ENCODE measurements at places on chromosomes 6 and 20. TPM values are rescaled to one million over a fixed set of nuclear protein-coding genes. Genes with fewer than 3 reads are reported as not detected.

DNA sequence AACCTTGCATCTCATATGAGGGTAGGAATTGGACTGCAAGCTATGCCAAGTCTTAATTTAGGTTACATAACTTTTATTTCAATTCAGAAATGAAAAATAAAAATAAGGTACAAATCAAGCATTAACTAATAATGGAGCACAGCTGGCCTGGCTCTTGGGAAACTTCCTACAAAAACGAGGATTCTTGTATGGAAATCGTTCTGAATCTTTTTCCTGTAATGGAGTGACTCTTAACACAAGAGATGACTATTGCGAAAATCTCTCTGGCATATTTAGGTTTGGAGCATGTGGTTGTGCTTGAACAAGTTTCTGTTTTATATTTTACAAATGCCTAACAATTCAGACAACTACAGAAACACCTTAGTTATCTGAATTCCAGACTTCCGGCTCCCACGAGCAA lies 34.0 kb upstream of the PI16 start:
- H3K27me3 ChIP-seq, result no peaks in the 10 kb centered on the region
- no peak for DNase-seq
- peaks cover 38% of the 10 kb centered on the region for H3K36me3 ChIP-seq
- H3K4me3 ChIP-seq, result no peak overlapping the region
- H3K4me1 ChIP-seq, result peaks cover 33% of the 10 kb centered on the region

GRCh38 chr20:16129411-16129810 lies 443.8 kb downstream of the KIF16B start:
- no peaks in the 10 kb centered on the region for H3K4me1 ChIP-seq
- no peaks in the 10 kb centered on the region for H3K27me3 ChIP-seq
- H3K4me3 ChIP-seq, result no peak overlapping the region
- H3K36me3 ChIP-seq, result no peaks in the 10 kb centered on the region
- H3K27ac ChIP-seq, result no peak overlapping the region
- DNase-seq, result no peak

DNA sequence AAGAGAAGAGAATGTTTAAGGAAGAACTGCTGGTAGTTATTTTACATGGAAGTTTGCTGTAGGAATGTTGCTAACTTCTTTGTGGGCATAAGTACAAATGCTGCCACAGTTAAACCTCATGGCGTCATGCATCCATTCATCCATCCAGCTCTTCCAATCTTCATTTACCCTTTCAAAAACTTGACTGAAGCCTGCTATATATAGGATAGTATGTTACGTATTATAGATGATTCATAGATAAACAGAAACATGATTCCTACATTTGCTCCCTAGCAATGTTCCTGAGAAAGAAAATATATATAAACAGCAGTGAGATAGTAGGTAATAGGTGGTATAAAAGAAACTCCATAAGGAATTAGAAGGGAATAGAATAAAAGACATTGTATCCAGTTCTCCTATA lies 93.7 kb downstream of the NDUFAF5 start:
- no peak overlapping the region for H3K4me3 ChIP-seq
- H3K27ac ChIP-seq, result no peak overlapping the region
- DNase-seq, result no peak
- no peaks in the 10 kb centered on the region for H3K36me3 ChIP-seq
- no peaks in the 10 kb centered on the region for H3K4me1 ChIP-seq

- H3K27me3 ChIP-seq, result no peaks in the 10 kb centered on the region
- no peaks in the 10 kb centered on the region for H3K36me3 ChIP-seq
- H3K27ac ChIP-seq, result no peak overlapping the region
- H3K4me1 ChIP-seq, result no peaks in the 10 kb centered on the region
- no peak overlapping the region for H3K4me3 ChIP-seq
Observed at GRCh38 chr6:20069021-20069522, 143.2 kb downstream of the MBOAT1 start.

DNA sequence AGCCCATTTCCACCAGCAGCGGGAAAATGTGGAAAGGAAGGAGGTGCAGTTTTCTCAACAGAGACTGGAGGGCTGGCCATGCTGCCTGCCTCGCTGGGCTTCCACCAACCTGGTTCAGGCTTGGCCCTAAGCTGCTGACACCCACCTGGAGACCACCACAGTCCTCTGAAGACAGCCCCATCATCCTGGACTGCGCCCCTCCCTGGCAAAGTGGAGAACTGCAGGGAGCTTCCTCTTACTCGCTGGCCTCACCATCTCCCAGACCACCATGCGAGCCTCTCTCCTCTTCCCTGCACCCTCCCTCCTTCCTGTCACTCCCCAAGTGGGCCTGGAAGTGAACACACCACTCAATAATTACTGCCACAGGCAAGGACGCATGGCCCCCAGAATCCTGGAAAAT lies 71.5 kb downstream of the PSMG4 start:
- H3K27me3 ChIP-seq, result no peaks in the 10 kb centered on the region
- no peaks in the 10 kb centered on the region for H3K36me3 ChIP-seq
- no peak overlapping the region for H3K4me3 ChIP-seq
- no peak overlapping the region for H3K27ac ChIP-seq
- no peaks in the 10 kb centered on the region for H3K4me1 ChIP-seq

- no peaks in the 10 kb centered on the region for H3K36me3 ChIP-seq
- H3K4me1 ChIP-seq, result no peaks in the 10 kb centered on the region
- no peaks in the 10 kb centered on the region for H3K27me3 ChIP-seq
- no peak overlapping the region for H3K4me3 ChIP-seq
- no peak overlapping the region for H3K27ac ChIP-seq
Observed at GRCh38 chr6:126531286-126531685, 191.4 kb downstream of the CENPW start.

DNA sequence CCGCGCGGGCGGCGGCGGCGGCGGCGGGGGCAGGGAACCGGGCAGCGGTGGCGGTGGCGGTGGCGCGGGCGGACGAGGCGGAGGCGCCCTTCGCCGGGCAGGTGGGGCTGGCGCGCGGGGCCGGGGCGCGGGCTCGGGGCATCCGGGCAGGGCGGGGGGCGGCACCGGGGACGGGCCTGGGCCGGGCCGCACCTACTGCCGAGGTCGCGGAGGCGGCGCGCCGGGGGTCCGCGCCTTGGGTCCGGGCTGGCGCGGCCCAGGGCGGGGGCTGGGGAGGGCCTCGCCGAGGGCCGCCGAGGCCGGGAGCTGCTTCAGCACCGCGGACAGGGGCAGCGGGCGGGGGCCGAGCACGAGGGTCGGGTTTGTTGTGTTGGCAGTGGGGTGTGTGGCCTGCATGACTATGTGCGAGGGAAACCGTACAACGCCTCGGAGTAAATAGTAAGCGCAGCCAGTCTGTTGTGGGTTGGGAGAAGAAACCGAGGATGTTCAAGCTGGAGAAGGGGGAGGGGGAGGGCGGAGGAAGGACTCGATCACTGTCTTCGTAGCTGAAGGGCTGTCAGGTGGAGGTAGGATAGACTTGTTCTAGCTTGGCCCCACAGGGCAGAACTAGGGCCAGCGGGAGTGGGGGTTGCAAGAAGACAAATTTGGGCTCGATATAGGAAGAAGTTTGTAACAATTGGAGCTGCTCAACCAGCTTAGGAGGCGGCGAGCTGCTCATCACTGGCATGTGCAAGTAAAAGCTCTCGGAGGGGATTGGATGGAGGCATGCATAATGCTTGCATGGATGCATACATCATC lies 593 bp downstream of the MMP24 start:
- H3K4me1 ChIP-seq, result no peaks in the 10 kb centered on the region
- DNase-seq, result no peak
- H3K4me3 ChIP-seq, result peak overlapping the region; percentile 44
- peaks cover 6% of the 10 kb centered on the region for H3K36me3 ChIP-seq

DNA sequence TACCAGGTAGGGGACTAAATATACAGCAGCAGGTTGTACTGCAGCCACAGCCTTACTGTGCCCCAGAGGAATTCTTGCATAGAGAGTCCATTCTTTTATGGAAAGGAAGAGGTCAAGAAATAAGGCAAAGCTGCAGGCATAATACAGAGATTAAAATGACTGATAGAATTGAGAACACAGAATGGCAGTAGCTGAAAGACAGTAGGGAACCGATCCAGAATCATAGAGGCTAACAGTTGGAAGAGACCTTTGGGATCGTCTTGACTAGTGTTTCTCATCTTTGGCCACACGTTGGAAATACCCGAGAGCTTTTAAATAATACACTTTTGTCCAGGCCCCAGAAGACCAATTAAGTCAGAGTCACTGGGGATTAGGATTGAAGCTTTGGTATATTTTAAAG lies 492.6 kb upstream of the SOX4 start:
- no peak for DNase-seq
- no peaks in the 10 kb centered on the region for H3K4me1 ChIP-seq
- no peaks in the 10 kb centered on the region for H3K27me3 ChIP-seq
- H3K27ac ChIP-seq, result no peak overlapping the region
- H3K36me3 ChIP-seq, result no peaks in the 10 kb centered on the region

DNA sequence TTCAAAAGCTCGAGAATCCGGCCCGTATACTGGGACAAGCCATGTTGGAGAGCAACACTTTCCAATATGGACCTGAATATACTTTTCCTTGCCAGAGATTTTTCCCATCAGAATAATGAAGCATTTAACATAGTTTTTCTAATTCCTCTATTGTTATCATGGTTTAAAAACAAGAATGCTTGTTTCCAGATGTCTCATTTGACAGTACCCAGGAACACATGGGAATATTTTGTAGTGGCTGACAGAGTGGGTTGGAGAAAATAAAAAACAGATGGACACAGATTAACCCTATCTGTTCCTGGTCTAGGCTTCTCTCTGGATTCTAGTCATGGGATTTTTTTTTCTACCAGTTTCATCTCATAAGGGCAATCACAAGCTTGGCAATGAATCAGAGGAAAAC lies 164.8 kb upstream of the CEP162 start:
- no peaks in the 10 kb centered on the region for H3K4me1 ChIP-seq
- no peak overlapping the region for H3K27ac ChIP-seq
- H3K27me3 ChIP-seq, result no peaks in the 10 kb centered on the region
- DNase-seq, result no peak
- no peaks in the 10 kb centered on the region for H3K36me3 ChIP-seq

GRCh38 chr6:25229671-25230321 lies 49.4 kb upstream of the CARMIL1 start:
- no peaks in the 10 kb centered on the region for H3K4me1 ChIP-seq
- H3K27me3 ChIP-seq, result no peaks in the 10 kb centered on the region
- DNase-seq, result no peak
- no peak overlapping the region for H3K4me3 ChIP-seq
- no peak overlapping the region for H3K27ac ChIP-seq
- H3K36me3 ChIP-seq, result no peaks in the 10 kb centered on the region

GRCh38 chr6:108638993-108639392 lies 78.3 kb downstream of the FOXO3 start:
- no peak overlapping the region for H3K27ac ChIP-seq
- H3K27me3 ChIP-seq, result no peaks in the 10 kb centered on the region
- H3K4me3 ChIP-seq, result no peak overlapping the region
- DNase-seq, result no peak

- no peak overlapping the region for H3K27ac ChIP-seq
- no peaks in the 10 kb centered on the region for H3K4me1 ChIP-seq
- H3K4me3 ChIP-seq, result no peak overlapping the region
- peaks cover 16% of the 10 kb centered on the region for H3K36me3 ChIP-seq
- no peaks in the 10 kb centered on the region for H3K27me3 ChIP-seq
- DNase-seq, result no peak
Observed at GRCh38 chr6:167007985-167008384, 8.8 kb downstream of the CEP43 start.

DNA sequence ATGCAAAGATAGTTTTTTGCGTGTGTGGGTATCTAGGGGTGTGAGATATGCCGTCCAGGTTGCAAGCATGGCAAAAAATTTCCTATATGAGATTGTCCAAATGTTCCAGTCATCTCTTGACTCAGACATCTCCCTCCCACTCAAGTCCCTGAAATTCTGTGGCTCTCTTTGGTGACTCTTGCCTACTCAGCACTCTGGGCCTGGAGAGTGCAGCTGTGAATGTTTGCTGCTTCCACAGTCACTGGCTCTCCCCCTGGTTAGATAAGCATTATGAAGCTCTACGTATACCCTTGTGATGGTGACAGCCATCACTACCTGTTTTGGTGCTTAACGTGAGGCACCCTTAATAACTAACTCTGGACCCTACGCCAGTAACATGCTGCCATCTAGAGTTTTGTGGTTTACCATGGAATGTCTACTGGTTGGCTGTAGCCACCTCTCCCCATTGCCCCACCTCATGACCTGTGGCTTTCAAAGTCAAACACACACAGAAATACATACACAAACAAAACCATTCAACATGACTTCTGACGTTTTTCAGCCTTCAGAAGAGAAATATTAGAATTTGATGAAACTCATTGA lies 621.9 kb upstream of the CITED2 start:
- no peaks in the 10 kb centered on the region for H3K27me3 ChIP-seq
- H3K4me1 ChIP-seq, result no peaks in the 10 kb centered on the region
- H3K4me3 ChIP-seq, result no peak overlapping the region
- no peaks in the 10 kb centered on the region for H3K36me3 ChIP-seq
- no peak for DNase-seq

DNA sequence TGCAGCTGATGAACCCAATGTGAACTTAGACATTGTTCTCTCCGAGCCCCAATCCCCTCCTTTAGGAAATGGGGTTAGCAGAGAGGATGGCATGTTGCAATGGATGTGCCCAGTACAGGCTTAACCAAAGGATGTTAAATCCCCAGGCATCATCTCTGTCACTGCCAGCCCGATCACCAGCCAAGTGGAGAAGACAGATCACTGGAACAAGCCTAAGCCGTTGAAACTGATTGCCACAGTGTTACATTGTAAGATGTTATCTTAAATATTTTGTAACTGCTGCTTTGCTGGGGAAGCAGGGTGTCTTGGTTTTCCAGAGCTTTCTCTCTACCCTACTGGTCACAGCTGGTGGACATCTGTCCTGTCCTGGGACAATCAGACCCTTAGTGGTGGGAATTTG lies 783.4 kb upstream of the CHD6 start:
- no peaks in the 10 kb centered on the region for H3K4me1 ChIP-seq
- H3K27ac ChIP-seq, result no peak overlapping the region
- no peak overlapping the region for H3K4me3 ChIP-seq
- no peaks in the 10 kb centered on the region for H3K36me3 ChIP-seq
- DNase-seq, result no peak

- H3K4me3 ChIP-seq, result no peak overlapping the region
- no peaks in the 10 kb centered on the region for H3K27me3 ChIP-seq
- no peak overlapping the region for H3K27ac ChIP-seq
Observed at GRCh38 chr6:131642987-131643611, 6.0 kb downstream of the ENPP3 start.

DNA sequence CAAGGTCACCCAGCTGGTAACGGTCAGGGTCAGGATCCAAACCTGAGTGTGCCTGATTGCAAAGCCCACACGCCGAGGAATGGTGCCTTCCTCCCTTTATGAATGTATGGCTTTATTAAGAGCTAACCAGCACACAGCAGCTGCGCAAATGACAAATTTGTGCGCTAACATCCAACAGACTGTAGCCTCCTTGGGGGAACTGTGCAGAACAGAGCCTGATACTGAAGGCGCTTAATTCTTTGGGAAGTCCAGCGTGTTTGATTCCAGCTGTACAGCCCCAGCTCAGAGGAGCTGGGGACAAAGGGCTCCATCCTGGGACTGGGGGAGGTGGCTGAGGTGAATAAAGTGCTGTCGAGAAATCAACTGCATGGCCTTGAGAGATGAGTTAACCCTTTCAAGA lies 75.7 kb upstream of the JARID2 start:
- no peak overlapping the region for H3K27ac ChIP-seq
- H3K4me1 ChIP-seq, result no peaks in the 10 kb centered on the region
- H3K27me3 ChIP-seq, result no peaks in the 10 kb centered on the region
- no peak overlapping the region for H3K4me3 ChIP-seq
- DNase-seq, result no peak
- no peaks in the 10 kb centered on the region for H3K36me3 ChIP-seq

The C6orf89 gene
- 21.6 TPM for total RNA-seq

The TMEM14B gene
- total RNA-seq, result 59.1 TPM

The ZSCAN16 gene
- total RNA-seq, result not detected

The NCR2 gene
- not detected for total RNA-seq

The PEX7 gene
- 10.5 TPM for total RNA-seq

The RING1 gene
- 28.5 TPM for total RNA-seq

The CRISP1 gene
- total RNA-seq, result not detected

The ULBP1 gene
- total RNA-seq, result 3.8 TPM
